ENCODE measurements at places on chromosomes 2 and 18.

- DNase-seq = no peak
Measured at GRCh38 chr2:3283206-3283605, 94.4 kb downstream of the EIPR1 start.

DNA sequence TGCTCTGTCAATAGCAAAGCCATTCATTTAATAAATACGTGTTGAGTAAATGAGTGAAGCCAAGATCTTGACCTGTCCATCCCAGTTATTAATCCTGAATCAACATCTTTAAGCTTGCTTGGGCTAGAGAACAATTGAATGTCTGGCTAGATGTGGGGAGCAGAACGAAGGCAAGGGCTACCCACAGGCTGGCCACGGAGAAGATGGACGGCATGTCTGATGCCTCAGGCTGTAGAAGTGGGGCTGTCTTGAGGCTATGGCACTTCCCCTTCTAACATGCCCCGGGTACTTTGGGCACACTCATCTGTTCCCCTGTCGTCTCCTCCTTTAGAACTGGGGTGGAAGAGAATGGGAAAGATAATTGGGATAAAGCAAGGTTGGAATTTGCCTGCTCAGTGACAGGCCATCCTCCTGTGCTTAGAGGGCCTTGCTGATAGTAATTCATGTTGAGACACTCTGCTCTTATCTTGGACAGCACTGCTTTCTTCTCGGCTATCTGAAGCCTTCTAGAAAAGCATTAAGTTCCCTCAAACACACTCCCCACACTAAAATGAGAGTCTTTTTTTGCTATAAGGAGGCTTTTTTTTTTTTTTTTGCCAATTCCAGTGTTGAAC is 225.7 kb downstream of the MREG start:
- no peak for DNase-seq

- DNase-seq = peak; percentile 91
Measured at GRCh38 chr2:144508172-144508851, 11.6 kb downstream of the ZEB2 start.

DNA sequence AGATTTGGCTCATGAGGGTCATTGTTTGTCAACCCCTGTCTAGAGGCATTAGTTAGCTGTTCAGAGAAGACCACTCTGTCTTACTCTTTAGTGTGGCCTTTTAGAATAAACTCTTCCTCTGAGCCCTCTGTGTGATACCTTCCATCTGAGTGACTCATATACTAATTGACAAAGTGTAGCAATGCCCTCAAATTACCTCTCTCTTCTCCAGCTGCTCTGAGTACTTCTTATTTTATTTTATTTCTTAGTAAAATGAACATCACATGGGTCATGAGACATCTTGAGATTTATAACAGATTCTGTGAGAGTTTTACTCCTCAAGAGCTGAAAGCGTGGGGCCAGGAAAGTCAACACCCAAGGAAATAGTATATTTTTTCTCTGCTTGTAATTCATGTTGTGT is 67.4 kb downstream of the KCTD18 start:
- no peak for DNase-seq

- no peak for DNase-seq
Measured at GRCh38 chr2:3222636-3223035, 155.0 kb downstream of the EIPR1 start.

DNA sequence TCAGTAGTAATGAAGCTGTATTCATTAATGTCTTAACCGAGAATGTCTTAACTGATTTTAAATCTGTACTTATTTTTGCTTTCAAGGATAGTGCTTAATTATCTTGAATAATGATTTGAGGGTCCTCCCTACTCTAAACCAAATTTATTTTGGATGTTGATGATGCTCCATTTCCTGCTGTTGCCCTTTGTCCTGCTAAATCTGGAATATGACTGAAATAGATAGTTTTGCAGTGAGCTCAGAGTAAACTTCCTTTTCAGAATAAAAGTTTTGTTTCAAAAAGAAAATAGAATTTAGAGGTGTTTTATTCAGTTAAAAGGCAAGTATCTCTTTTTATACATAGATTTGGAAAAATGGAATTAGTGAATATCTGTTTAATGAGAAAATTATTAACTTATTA is 8.1 kb downstream of the NBEAL1 start:
- no peak for DNase-seq

DNA sequence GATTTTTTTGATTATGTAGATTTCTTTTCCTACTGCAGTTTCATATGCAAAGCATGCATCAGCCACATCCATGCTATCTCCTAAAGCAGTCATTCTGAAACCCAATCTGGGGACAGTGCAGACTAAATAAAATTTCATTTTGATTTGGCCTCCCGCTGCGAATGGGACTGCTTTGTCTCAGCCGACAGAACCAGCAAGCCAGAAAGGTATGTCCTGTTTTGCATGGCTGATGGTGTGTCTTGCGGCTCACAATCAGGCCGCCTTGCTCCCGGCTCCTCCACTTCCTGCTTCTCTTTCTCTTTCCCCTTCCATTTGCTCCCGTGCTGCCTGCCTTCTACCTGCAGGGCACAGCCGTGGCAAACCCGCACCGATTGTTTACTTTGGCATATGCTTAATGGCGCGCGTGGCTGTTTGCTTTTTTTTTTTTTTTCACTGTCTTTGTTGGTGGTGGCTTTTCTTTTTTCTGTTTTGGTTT is 419.6 kb upstream of the POU3F3 start:
- no peak for DNase-seq

GRCh38 chr2:239035997-239036731 is 188.3 kb downstream of the TWIST2 start:
- DNase-seq = no peak

DNA sequence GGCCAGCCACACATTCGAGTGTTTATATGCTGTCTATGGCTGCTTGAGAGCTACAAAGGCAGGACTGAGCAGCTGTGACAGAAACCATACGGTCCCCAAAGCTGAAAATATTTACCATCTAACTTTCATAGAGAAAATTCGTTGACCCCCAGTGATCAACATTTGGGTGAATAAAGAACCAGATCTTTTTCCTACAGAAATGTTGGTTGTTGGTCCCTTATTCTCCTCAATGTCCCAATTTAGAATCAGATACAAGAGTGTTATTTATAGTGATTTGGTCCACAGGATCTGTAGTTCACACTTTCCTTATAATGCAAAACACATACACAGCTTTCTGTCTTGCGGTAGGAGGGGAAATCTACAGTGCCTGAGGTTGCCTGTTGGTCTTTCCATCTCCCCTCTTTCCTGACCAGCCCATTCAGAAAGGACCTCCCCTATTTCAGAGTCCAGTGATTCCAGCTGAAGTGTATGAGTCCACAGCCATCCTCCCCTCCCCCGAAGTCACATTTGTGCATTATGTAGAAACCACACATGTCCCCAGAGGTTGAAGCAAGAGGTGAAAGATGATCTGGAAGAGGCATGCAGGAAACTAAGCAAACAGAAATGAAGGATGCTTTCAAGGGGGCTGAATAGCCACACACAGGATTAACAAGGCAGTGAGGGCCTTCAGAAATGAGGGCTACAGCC is 61.9 kb downstream of the SPRED2 start:
- no peak for DNase-seq

DNA sequence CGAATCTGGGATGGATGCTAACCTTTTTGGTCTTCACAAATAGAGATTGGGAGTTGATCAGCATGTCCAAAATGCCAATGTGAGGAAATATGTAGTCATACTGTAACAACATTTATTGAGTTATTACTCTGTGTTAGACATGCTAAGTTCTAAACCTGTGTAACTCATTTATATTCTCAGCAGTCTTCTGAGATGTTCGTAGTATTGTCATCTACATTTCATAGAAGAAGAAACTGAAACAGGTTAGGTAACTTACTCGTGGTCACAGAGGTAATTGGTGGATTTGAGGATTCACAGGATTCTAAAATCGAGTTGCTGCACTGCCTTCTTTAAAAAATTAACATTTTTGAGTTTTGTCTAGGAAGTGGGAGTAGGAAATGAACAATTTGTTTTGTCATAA is 162.1 kb downstream of the UBE2E3 start:
- DNase-seq = no peak

DNA sequence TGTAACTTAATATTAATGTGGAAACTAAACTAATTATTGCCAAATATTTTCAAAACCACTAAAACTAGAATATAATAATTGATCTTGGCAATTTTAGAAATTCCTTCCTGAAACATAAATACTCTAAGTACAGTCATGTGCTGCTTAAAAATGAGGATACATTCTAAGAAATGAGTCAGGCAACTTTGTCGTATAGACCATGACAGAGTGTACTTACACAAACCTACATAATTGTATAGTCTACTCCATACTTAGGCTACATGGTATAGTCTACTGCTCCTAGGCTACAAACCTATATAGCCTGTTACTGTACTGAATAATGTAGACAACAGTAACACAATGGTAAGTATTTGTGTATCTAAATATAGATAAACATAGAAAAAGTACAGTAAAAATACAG is 27.6 kb downstream of the FEZ2 start:
- DNase-seq = no peak

- no peak for DNase-seq
Measured at GRCh38 chr2:25236736-25237135, 68.4 kb upstream of the POMC start.

- DNase-seq = no peak
Measured at GRCh38 chr18:41347057-41347456, 608.0 kb upstream of the PIK3C3 start.

DNA sequence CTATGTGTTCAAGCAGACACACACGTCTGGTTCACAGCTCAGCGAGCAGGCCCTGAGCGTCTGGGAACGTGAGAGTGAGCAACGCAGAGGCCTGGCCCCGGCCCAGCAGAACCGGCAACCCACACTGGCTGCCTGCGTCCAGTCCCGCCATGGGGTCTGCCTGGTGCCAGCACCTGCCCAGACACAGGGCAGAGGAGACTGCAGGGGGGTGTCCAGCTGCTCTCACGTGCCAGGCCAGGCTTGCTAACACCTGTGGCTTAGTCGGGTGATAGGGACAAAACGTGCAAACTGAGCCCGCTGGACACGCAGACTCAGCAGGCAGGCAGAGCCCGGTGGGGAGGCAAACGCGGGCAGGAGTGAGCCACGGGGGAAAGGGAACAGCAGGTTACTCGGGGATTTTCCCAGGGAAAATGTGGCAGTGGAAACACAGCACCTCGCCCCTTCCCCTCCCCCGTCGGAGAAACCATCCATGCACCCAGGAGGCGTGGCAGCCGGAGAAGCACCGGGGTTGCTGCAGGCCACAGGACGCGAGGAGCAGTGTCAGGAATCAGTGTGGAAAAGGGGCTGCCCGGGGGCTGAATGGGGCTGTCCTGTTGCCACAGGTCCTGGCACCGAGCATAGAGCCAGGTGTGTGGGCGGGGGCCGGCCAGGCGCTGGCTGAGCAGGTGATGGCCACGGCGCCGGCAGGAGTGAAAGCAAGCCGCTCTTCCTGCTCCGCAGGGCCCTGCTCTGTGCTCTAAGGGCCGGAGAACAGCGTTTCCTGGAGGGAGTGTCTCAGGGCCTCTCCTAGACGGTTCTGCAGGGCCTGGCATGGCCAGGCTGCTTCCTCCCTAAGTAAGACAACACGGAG is 154.7 kb downstream of the HDAC4 start:
- DNase-seq = no peak

DNA sequence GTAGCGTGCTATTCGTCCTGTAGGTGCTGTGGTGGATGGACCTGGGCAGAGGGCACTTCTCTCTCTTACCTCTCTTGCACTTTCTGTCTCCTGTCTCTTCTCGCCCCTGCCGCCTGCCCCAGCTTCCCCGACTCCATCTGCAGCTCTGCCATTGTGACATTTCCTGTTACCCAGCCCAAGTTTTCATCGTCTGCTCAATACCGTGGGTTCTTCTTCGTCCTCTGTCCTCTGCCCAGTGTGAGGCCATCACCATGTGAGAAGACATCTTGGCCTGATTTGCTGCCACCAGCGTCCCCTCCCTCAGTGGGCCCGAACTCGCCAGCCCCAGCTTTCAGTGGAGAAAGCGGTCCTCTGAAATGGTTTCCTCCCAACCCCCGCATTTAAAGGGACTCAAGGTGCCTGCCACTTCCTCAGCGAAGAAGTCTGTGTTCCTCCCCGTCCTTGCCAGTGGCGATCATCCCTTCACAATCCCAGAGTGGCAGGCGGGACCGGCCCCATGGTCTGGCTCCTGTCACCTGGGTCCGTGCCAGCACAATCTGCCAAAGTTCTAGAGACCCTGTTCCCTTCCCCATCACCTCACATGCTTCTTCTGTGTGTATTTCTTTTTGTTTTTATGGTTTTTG is 18.0 kb downstream of the TGOLN2 start:
- no peak for DNase-seq

- DNase-seq = no peak
Measured at GRCh38 chr2:19722531-19722971, 179.2 kb downstream of the TTC32 start.

GRCh38 chr2:212968284-212969081 is 182.9 kb downstream of the IKZF2 start:
- no peak for DNase-seq

GRCh38 chr2:102074152-102074783 is 68.3 kb upstream of the IL1R1 start:
- DNase-seq = peak; percentile 46

DNA sequence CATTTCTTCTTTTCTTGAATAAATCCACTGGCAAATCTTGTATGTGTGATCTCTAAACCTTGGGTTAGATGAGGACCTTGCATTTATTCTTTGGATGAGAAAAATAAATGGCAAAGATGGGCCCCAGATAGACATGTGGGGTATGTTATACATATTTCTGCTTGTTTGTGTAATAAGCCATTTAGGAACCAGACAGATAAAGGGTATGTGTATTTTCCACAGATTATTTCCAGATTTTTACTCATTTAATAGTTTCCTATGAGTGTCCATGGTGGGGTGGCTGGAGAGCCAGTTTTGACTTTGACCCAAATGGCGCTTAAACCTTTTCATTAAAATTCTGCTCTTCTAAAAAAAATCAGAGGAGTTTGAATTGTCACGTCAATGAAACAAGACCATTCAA is 102.8 kb downstream of the MYCN start:
- DNase-seq = no peak

DNA sequence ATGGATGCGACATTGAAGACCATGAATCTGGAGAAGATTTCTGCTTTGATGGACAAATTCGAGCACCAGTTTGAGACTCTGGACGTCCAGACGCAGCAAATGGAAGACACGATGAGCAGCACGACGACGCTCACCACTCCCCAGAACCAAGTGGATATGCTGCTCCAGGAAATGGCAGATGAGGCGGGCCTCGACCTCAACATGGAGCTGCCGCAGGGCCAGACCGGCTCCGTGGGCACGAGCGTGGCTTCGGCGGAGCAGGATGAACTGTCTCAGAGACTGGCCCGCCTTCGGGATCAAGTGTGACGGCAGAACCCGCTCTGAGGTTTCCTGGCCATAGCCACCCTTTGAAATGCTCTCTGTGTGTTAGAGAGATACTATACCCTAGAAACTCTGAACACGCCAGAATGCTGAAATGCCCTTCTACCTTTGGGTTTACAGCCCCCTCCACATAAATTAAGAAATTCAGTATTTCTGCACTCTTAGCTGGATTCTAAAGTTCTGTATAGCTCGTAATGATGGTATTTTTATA is 659 bp downstream of the CHMP1B start:
- DNase-seq = no peak

Data from pons (tissue), 1 donor.